ENCODE measurements at places on chromosomes 1 and 21.

DNA sequence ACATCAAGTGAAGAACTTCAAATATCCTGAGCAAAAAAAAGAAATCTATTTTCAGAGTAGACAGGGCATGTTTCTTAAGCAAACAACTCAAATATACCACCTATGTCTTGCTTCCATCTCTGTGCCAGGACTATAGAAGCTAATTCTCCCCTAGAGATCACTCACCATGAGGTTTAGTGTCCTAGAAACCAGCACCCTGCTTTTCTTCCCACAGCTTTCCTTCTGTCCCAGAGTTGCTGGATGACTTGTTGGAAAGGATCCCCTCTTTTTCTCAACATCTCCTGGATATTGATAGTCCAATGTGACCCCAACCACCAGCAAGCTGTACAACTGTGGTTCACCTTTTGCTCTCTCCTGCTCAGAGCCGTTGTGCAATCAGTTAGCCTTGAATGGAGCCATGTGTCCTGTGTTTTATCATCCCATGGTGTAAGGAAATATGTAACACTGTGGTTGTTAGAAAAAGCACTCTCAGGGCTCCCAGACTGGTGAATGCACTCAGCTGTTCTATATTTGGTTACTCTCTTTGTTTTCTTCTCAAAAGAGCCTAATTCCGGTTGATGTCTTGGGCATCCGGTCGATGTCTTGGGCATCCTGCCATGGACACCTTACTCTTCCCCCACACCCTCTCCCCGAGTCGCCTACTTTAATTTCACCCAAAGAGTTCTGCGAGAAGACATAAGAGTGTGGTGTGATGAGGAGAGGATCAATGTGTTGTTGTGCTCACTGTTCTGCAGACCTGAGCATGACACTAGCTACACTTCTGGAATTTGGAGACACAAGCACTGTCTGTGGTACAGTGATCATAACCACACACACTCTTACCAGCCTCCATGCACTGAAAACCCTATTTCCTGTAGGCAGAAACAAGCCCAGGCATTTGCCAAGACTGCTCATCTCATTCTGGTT, 1.7 kb downstream of the TNFSF4 start:
- no peak for DNase-seq

DNA sequence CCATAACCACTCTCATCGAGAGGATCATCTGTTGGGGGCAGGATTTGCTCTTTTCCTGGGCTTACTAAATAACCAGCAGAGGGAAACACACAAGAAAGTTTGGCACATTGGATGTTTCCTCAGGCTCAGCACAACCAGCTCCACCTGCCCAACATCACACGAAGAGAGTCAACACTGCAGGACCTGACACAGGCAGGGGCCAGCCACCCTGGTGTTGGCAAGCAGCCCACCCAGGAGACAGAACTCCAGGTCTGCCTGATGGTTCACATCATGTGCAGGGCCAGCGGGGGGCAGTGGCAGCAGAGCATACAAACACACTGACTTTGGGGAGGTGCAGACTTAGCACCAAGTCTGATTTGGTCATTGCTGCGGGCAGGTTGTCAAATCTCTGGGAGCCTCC, 182.3 kb upstream of the GALNT2 start:
- DNase-seq, result no peak

DNA sequence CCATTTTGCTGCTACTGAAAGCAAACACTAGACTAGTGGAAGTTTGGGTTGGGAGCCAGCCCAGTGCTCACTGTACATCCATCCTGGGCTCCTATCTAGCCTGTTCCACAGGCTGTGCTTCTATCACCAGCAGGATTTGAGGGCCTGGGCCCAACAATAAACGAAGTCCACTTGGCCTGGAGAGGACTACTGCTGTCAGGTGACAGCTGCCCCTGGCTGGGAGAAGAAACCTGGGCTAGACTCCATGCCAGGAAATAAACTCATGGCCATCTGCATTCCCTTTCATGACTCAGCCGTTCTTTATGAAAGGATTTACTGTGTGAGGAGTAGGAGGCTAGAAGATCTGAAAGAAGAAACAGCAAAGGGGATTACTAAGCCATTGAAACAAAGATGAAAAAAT, 35.5 kb downstream of the COLGALT2 start:
- no peak for DNase-seq

GRCh38 chr1:3651930-3652547, at the start of gene TP73:
Gene TP73, plus strand, starts transcription at chr1:3652516. Its CDS starts 29,850 bp downstream, at chr1:3682366.
- no peak for DNase-seq

- no peak for DNase-seq
Observed at GRCh38 chr1:94716965-94717364, 103.2 kb upstream of the SLC44A3 start.

DNA sequence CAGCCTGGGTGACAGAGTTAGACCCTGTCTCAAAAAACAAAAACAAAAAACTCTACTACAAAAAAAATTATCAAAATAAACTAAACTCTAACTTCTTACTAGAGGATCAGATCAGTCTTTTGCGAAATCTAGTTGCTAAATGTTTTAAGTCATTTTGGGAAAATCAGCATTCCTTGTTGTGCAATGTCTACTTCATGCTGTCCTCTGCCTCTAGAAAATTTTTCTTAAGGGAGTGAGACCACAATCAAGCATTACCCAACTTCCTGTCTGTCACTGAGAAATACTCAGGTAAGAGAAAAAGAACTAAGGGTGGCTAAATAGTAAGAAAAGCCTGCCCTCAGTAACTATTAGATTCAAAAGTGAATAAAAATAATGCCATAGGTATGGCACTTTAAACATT, 67.2 kb upstream of the FOXD3 start:
- DNase-seq, result no peak

- DNase-seq, result no peak
Observed at GRCh38 chr1:59015708-59016107, 231.9 kb upstream of the JUN start.

DNA sequence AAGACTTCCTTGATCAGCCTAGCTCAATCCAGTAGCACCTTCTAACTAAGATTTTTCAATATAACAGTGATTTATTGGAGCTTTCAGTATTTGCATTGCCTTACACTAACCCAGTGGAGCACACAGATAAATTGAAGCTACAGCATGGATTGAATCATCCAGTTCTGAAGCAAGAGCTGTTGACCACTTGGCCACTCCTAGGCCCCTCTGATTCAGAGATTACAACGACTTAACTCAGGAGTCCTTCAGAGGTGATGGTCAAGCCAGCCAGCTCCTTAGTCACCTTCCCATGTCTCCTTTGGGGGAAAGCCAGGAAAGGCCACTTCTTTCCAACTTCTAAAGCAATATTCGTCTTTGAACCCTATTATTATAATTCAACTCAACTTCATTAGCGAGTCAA, 151.8 kb downstream of the TENT5C start:
- DNase-seq, result no peak

- no peak for DNase-seq
Observed at GRCh38 chr1:90959352-90960206, 62.3 kb downstream of the ZNF644 start.

DNA sequence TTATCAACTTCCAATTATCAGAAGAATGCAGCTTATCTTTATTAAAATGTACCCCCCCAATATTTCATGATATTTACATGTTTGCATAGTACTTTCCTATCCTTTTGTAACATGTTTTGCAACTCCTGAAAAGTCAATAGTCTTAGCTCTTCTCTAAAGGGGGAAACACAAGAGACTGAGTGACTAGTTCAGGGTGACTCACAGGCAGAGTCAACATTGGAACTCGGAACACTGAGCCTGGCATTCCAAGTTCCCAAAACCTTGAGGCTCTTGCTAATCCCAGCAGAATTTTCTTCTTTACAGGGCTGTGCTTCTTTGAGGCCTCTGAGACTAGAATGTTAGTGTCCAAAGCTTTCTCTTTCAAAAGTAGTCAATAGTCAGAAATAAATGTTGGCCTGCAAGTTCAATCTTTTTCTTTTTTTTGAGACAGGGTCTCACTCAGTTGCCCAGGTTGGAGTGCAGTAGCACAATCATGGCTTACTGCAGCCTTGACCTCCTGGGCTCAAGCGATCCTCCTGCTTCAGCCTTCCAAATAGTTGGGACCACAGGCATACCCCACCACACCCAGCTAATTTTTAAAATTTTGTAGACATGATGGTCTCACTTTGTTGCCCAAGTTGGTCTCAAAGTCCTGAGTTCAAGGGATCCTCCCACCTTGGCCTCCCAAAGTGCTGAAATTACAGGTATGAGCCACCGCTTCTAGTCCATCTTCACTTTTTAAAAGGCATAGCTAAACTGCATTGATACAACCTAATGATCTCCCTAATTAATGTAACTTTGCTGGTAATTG, 37.5 kb downstream of the ZNF281 start:
- no peak for DNase-seq

GRCh38 chr1:5744341-5744740, 247.9 kb downstream of the NPHP4 start:
- no peak for DNase-seq

- no peak for DNase-seq
Observed at GRCh38 chr1:92066321-92066720, 8.9 kb downstream of the SETSIP start.

DNA sequence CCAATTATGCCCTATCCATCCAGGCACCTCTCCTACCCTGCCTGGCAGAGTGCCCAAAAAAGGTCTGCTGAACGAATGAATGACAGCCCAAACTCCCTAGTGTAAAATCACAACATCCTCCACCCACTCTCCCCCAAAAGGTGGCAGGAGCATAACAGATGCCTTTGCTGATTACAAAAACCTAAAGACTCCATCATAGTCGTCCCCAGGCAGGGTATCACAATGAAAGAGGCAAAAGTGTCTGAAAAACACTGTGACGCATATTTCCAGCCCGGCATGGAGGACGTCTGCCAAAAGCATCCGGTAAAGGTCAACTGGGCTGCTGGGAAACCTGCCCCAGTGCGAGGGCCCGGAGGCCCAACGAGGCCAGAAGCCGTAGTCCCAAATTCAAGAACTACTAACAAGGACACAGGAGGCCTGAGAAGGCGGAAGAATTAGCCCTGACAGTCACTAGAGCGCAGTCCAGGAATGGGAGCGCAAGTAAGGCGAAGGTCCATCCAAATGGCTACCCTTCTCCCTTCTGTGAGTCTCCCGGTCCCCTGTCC, 576 bp downstream of the SMIM12 start:
- peak; percentile 71 for DNase-seq

DNA sequence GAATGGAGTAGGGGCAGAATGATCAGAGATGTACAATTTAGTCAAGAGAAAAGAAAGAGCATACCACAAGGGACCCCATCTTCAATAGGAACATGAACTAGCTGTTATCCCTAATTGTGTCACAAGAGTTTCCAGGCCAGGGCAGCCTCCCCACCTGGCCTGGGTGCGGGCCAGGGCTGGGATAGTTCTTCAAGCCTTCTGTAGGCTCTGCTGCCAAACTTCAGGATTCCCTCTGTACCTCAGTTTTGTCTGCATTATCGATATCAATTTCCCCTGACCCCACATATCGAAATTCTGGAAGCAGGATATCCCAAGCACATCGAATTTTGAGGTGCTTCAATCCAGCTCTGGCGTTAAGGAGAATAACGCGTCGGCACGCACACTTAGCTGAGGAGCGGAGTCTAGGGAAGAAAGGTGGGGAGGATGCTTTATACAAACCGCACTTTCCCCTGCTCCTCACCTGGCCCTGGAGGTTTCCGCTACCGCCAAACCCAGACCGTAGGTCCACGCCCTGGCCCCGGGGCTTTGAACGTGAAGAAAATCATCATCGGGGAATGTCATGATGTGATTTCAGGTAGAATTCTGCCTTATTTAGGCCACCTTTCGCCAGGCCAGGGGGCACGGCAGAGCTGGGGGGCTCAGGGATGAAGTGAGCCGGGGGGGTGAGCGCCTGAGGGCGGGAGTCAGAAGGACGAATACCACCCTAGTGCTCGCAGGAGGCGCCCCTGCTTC, 7.4 kb downstream of the HLX start:
- DNase-seq, result no peak

- DNase-seq, result no peak
Observed at GRCh38 chr1:170215072-170215885, 69.5 kb downstream of the NTMT2 start.

DNA sequence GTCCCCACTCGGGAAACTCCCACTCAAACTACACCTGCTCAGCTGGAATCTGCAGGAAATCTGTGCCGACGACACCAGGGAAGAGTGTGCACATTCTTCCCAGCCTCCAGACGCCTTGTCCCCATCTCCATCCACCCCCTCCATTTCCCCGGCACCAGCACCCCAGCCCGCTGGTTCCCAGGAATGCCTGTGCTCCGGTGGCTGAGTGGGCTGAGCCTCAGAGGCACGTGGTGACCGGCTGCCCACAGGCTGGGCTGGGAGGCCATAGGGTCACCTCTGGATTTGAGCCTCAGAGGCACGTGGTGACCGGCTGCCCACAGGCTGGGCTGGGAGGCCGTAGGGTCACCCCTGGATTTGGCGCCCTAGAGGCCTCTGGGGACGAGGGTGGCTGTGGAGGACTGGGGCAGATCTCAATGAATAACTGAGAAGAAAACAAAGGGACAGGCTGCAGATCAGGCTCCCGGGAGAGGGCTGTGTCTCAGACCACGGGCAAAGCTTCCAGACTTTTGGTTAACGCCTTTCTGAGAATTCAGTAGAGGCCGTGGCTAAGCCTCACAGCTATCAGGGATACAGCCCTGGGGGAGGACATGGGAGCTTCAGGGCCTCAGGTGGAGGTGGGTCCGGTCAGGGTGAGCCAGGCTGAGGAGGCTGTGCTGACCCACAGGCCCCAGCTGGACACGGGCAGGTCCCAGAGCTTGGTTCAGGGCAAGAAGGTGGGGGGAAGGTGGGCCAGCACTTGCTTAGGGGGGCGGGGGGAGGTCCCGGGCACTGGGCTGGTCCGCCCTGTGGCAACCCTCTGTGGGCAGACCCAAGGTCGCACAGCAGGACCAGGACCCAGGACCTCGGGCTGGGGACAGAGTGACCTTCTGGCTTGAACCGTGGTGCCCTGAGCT, 17.3 kb upstream of the TTLL10 start:
- no peak for DNase-seq

DNA sequence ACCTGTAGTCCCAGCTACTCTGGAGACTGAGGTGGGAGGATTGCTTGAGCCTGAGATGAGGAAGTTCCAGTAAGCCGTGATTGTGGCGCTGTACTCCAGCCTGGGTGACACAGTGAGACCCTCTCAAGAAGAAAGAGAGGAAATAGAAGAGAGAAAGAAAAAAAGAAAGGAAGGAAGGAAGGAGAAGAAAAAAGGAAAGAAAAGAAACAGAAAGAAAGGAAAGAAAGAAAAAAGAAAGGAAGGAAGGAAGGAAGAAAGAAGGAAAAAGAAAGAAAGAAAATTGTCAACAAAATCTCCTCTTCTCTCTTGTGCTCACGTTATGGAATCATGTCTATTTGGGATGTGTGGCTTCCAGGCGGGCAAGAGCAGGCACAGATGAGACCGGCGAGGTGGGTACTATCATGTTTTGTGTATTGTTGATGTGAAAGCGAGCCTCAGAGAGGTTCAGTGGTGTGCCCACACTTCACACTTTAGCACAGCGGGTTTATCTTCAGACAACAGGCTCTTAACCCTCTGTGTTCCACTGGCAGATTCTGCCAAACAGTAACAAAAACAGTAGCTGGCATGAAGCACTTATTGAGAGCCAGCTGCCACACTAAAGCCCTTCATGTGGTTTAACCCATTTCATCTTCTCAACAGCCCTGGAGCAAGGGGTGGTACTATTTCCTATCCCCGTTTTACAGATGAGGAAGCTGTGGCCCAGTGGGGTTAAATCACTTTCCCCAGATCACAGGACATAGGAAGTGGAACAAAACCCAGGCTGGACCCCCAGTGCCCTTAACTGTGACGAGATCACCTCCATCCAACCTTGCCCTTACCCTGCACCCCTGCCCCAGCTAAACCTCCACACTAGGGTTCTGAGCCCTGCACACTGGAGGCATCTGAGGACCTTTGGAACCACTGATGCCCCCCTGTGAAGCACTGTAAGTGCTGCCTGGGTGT, 94.7 kb upstream of the TARDBP start:
- DNase-seq, result no peak

- no peak for DNase-seq
Observed at GRCh38 chr1:119008483-119009311, 20.6 kb upstream of the TBX15 start.

GRCh38 chr1:83787246-83787998, 211.5 kb downstream of the TTLL7 start:
- DNase-seq, result no peak
